Activated CD4-positive, CD25-positive, alpha-beta regulatory T cell (primary cell): ENCODE measurements at places on chromosomes 7 and 10.

DNA sequence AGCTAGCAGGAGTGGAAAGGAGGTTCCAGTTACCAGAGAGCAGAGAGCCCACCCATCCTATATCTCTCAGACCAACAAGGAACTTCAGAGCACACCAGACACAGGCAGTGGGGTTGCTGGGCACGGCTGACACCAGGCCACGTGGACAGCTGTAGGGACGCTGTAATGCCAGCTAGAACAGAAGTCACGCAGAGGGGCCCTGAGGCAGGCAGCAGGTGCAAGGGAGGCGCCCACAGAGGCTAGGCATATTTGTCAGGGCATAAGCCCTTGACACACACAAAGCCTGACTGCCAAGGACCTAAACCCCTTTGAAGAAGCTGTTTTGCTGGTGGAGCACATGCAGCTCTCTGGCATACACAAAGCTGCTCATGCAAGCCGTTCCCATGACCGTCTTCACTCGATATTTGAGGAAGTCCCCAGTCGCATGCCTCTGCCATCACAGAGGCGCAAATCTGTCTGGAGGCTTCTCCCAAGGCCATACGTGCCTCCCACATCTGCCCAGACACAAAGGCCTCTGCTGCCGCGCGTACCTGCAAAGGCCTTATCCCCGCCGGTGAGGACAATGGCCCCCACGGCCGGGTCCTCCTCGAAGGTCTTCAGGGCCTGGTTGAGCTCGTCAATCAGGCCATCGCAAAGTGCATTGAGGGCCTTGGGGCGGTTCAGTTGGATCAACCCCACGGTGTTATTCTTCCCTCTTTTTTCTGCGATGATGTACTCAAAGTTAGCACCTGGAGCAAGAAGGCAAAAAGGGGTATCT is 2.9 kb downstream of the ECHS1 start:
- DNase-seq, result no peak

GRCh38 chr10:43371418-43371817 is at the start of gene FXYD4:
FXYD4 (plus strand) TSS chr10:43371636; CDS start chr10:43373747, 2,111 bp downstream.
- DNase-seq, result no peak

DNA sequence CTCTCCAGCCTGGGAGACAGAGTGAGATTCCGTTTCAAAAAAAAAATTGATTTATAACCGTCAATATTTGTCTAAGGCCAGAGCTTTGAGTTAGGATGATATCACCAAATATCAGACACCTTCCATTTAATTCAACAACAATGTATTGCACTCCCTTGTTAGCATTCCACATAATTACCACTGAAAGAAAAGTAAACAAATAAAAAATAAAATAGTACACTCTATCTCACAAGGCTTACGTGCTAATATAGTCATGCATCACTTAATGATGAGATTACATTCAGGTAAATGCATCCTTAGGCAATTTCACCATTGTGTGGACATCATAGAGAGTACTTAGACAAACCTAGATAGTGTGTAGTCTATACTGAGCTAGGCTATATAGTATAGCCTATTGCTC is 127.6 kb upstream of the RHOBTB1 start:
- no peak for DNase-seq

DNA sequence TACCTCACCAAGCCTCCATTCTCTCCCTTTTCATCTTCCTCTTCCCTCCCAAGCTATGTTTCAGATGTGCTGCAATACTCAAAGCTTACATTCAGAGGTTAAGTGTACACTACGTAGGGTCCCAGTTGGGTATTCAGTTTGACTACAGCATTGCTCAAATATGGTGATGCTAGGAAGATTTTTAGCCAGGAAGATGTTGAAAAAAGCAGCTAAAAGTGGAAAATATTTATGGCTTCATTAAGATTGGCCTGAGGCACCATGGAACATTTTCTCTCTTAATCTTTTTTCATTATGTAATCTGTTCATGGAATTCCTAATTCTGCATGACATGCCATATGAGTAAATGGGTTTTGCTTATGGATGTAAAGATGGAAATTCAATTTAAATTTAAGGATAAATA is 72.0 kb upstream of the ABCB5 start:
- DNase-seq, result no peak

DNA sequence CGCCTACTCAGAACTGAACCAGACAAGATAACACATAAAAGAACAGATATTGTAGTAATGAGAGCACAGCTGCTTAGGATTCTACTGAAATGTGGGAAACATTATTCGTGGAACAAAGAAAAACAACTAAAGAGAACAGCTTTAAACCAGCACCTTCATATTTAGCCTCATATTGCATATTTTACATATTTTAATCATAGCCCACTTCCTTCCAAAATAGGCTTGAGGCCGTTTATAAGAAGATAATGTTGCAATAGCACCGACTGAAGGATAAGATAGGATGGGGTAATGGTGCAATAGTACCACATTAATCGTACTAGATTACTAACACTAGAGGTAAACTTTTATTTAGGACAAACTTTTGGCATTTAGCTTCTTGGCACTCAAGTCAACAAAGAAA is 71.3 kb downstream of the KCND2 start:
- DNase-seq, result no peak

DNA sequence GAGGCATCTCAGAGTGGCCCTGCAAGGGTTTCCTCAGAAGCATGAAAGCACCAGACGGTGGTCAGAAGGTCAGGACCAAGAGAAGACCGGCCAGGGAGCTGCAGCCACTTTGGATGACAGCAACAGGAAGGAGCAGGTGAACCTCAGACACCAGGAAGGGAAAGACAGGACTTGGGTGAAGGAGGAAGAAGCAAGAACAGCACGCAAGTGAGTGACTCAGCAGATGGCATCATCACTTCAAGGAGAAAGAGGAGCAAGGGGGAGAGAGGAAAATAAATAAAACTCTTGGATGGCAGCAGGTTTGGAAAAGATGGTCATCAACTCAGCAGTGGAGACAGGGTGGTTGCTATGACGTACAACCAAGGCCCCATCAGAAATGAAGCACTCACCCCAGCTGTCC is 31.6 kb downstream of the NCAPG2 start:
- no peak for DNase-seq

DNA sequence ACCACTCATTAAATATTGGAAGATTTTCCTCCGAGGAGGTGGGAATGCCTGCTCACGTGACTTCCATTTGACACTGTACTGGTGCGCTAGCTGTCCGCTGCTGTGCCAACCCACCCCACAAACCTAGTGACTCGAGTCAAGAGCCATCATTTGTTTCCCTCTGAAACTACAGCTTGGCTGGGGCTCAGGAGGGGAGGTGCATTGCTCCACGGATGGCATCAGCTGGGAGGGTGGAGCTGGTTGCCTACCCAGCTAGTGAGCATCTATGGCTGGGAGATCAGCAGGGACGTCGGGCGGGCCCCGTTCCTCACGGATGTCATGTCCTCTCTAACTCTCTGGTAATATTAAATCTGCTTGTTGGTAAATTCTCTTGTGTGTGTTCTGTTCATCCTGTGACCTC is 9.5 kb upstream of the FOXL3 start:
- no peak for DNase-seq

GRCh38 chr7:2760098-2760889 is 72.3 kb downstream of the AMZ1 start:
- no peak for DNase-seq

DNA sequence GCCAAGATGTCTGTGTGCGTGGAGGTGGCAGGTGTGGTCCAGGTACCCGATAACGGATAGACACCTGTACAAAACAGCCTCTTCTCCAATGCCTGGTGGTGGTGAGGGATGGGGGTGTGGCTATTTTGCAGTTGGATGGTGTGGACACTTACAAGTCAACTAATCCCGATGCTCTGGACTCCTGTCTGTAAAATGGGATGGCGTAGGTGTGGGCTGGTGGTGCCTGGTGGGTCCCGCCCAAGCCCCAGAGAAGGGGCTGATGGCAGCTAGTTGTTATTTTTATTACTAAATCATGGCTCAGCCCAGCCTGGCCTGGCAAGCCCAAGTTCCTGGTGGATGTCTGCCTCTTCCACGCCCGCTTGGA is 22.3 kb downstream of the GTF2IRD1 start:
- DNase-seq, result no peak

DNA sequence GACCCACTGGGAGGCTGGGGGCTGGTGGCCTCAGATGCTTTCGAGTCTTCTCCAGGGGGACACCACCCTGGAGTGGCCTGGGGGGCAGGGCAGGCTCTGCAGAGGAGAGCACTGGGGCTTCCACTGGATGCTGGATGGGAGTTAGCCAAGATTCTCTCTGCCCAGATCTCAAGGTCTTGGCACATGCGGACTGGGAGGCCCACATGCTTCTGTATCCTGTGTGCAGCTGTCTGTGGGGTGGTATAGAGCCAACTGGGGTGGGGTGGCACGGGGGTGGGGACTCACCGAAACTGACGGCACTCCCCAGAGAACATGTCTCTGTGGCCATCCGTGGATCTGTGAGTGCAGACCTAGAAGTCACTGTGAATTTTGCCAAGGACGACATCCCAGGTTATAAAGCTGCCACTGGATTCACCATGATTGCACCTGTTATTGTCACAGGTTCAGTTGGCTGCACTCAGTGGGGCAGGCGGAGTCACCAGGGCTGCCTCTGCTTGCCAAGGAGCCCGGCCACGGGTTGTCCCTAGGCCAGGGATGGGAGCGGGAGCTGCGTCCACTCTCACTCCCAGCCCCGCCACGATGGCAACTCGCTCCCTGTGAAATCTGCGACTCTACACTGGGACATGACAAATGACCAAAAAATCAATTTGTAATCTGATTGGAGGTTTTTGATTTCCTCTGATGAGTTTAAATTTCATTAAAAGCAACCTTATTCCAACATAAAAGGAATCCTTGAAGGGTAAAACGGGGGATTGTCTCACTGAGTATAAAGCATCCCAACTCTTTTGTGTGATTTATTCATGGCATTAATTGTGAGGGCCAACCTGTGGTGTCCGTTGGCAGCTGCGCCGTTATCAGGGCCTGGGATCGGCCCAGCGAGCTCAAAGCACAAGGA is 131.3 kb downstream of the EBF3 start:
- no peak for DNase-seq

DNA sequence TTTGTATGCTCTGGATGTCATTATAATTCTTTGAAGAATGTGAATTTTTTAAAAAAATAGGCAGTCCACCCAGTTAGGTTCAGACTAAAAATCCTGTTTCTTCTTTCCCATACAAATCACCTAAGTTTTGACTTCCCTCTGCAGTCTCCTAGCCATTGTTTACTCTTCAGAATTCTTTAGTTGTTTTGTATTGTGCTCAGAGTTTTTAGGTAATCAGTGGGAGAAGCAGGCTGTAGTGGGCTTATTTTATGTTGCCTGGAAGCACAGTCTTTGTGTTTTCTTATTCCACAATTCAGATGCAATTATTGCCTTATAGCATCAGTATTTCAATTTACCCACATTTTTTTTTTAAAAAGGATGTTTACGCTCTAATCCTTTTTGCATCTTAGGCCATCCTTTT is 94.9 kb downstream of the AKAP9 start:
- no peak for DNase-seq

DNA sequence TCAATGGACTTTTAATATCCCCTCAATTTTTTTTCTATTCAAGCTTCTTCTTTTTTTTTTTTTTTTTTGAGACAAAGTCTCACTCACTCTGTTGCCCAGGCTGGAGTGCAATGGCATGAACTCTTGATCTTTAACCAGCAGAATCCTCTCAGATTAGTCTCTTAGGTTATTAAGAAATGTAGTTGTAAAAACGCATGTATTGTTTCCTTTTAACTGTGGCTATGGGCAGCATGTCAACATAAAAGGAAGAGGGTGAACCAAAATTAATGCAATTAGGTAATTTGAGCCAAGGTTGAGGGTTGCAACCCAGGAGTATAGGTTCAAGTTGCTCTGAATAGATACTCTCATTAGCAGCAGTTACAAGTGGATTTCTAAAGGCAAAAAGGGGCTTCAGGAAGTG is 4.3 kb upstream of the GSTO1 start:
- no peak for DNase-seq

DNA sequence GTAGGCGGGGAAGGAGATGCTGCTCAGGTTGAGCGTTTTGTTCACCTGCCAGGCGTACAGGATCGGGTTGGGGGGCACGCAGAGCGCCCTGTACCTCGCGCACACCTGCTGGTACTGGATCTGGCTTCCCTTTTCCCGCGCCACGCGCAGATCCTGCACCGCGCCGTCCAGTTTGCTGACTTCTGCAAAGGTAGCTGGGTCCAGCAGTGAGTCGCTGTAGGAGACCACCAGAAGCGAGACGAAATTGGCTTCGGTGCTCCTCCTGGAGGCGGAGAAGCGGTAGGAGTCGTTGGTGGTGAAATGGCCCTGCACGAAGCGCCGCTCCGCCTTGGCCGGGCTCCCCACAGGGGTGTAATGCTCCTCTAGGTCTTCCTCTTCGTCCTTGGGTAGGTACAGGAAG is 90.7 kb upstream of the RAB18 start:
- no peak for DNase-seq

- DNase-seq, result no peak
Observed at GRCh38 chr7:40058636-40059035, 75.8 kb downstream of the MPLKIP start.

GRCh38 chr10:103168438-103168837 is 24.6 kb downstream of the NT5C2 start:
- no peak for DNase-seq

GRCh38 chr10:131773370-131774343 is 127.2 kb upstream of the PPP2R2D start:
- no peak for DNase-seq

DNA sequence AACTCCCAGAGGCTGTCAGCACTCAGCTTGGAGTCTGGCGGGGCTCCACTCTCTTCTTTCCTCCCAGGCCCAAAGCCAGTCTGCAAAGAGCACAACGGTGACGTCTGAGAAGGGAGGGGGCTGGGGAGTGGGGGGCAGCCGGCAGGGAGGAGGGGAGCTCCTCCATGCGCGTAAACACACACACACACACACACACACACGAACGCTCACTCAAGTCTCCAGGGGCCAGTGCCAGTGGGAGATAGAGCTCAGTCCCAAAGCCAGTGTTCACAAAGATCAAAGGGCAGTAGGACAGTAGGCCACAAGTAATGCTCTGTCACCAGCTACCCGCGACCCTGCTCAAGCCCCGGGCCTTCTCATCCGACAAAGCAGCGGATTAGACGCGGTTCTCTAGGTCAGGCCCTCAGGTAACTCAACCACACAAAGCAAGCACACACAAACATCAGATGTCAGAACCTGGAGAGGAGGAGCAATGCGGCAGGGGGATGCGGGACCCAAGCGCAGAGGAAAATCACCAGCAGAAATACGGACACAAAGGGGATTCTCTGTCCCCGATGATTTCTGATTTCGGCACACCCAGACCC is 19.9 kb downstream of the TCAF1 start:
- no peak for DNase-seq

DNA sequence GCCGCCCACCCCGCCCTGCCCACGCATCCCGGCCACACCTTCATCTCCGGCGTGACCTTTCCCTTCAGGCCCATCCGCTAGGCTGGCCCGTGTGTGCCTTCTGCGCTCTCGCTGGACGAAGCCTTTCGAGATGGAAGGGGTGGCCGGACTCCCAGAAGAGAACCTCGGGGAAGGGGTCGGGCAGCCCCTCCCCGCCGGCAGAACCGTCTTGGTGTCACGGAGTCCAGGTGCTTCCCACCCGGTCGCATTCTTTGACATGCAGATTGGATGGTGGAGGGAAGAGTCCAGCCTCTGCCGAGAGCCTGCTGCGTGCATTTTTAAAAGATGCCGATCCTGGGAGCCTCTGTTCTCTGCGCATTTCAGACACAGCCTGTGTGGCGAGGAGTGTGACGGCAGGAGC is 7.3 kb upstream of the ZNF853 start:
- DNase-seq, result no peak

GRCh38 chr7:4226524-4226882 is 455.6 kb upstream of the FOXK1 start:
- no peak for DNase-seq
